ENCODE measurements at places on chromosomes 2 and 18. TPM values are rescaled to one million over a fixed set of nuclear protein-coding genes. Genes with fewer than 3 reads are reported as not detected.

MAP3K19 gene
- total RNA-seq, result not detected

FAM161A gene
- total RNA-seq, result 0.52 TPM

IDH1 gene
- total RNA-seq, result 6.7 TPM

PPM1G gene
- total RNA-seq, result 31.6 TPM

GAL3ST2 gene
- total RNA-seq, result 2.5 TPM

GCG gene
- total RNA-seq, result not detected

DAW1 gene
- total RNA-seq, result not detected

TCF7L1 gene
- not detected for total RNA-seq

CASP10 gene
- 29.7 TPM for total RNA-seq

CCDC178 gene
- total RNA-seq, result not detected

GAD1 gene
- total RNA-seq, result not detected

CTIF gene
- total RNA-seq, result 2.7 TPM

ALPG gene
- total RNA-seq, result not detected

AFG3L2 gene
- 52.1 TPM for total RNA-seq

ATP9B gene
- 84.2 TPM for total RNA-seq

TLX2 gene
- total RNA-seq, result 0.10 TPM

LYG2 gene
- not detected for total RNA-seq

RBM45 gene
- total RNA-seq, result 10.0 TPM

VPS54 gene
- 13.4 TPM for total RNA-seq

RASGRP3 gene
- 31.5 TPM for total RNA-seq

ANKRD30B gene
- total RNA-seq, result not detected

SCYGR4 gene
- total RNA-seq, result not detected

MROH2A gene
- total RNA-seq, result not detected

GALNT5 gene
- total RNA-seq, result under 0.01 TPM

ASB18 gene
- not detected for total RNA-seq

LINC00305 gene
- not detected for total RNA-seq

STON1 gene
- total RNA-seq, result 1.9 TPM

CSRNP3 gene
- total RNA-seq, result under 0.01 TPM

OTOS gene
- not detected for total RNA-seq

TGFA gene
- total RNA-seq, result 0.63 TPM

DOK6 gene
- 2.2 TPM for total RNA-seq

ERMN gene
- 25.1 TPM for total RNA-seq

SOX11 gene
- total RNA-seq, result under 0.01 TPM

IGFBP2 gene
- total RNA-seq, result 0.52 TPM

MATN3 gene
- total RNA-seq, result not detected

C2orf78 gene
- total RNA-seq, result not detected

POTEE gene
- not detected for total RNA-seq

ABCG8 gene
- not detected for total RNA-seq

MEP1B gene
- not detected for total RNA-seq

SPRED2 gene
- total RNA-seq, result 1.7 TPM

SERPINB3 gene
- not detected for total RNA-seq

STARD6 gene
- total RNA-seq, result not detected

PLGLB2 gene
- 0.52 TPM for total RNA-seq

CXXC1 gene
- 46.9 TPM for total RNA-seq

SCN1A gene
- total RNA-seq, result not detected

BMP10 gene
- not detected for total RNA-seq

ZBTB14 gene
- 28.7 TPM for total RNA-seq
